ENCODE measurements at places on chromosomes 16 and 17.

GRCh38 chr16:73572135-73572828 lies 524.4 kb upstream of the ZFHX3 start:
- no peak for DNase-seq

DNA sequence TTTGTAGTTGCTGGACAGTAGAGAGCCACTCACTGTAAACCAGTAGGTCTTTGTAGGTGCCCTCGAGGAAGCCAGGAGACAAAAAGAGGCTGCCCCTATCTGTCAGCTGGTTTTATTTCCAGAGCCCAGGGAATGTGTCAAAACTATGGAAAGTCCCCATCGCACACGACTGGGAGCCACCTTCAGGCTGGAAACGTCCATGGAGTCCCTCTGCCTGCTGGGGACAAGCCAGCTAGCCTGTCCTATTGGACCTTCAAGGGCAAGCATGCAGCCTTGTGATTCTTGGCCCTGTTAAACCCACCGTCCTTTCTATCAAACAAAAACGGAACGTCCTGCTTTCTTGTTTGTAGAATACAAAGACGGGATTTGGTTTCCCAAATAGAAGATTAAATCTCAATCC lies 289.8 kb downstream of the SLC39A11 start:
- no peak for DNase-seq

DNA sequence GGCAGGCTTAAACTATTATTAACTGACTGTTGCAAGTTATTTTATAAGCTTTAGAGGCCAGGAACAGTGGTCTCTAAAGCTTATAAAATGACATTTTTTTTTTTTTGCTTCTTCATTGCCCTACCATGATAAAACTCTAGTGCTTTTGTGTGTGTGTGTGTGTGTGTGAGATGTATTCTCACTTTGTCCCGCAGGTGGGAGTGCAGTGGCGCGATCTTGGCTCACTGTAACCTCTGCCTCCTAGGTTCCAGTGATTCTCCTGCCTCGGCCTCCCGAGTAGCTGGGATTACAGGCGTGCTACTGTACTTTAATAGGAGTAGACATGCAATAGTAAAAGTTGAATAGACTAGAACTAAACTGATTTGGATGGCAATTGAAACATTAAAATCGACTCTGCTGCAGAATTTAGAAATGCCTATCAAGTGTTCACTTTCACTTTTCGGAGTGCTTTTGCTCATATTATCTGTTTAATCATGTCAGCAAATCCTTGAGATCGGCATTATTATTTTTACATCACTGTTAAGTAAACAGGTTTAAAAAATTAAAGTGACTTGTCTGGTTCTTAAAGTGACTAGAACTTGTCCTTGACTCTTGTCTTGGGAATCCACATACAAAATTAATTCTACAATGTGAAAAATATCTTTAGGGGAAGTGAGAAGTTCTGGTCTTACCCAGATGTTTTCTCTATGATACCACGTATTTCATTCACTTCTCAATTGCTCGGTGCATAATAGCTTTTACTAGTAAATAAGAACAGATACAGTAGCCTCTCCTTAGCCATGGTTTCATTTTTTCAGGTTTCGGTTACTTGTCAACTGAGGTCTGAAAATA lies 8.4 kb upstream of the PCTP start:
- DNase-seq = no peak

DNA sequence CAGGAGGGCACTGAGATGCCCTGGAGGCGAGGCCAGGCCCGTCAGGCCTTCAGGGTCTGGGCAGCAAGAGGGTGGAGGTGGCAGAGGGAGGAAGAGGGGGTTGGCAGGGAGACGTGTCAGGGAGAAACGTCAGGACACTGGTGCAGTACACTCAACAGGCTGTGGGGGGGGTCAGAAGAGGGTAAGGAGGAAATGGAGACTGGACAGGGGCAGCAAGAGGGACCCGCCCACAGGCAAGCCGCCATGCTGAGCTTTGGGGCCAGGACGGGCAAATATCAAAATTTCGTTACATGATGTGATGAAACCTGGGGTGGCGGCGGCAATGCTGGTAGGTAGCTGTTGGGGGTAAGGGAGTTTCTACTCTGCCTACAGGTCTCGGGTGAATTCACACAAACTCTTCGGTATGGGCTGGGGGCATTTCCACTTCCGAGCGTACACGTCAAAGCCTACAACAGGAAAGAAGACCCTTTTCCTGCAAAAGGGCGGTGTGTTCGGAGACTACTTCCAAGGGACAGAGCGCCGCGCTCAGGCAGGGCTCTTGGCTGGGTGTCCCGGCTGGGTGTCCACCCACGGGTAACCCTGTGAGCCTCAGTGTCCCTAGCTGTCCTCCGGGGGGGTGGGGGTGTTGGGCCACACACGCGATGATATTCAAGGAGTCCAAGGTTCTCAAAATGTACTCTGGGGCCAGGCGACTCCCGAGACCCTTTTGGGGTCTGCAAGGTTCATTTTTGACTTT lies 43.3 kb upstream of the ATP2A3 start:
- DNase-seq = no peak

- no peak for DNase-seq
These were observed 118.5 kb upstream of the ZNF267 start for GRCh38 chr16:31754998-31755615.

DNA sequence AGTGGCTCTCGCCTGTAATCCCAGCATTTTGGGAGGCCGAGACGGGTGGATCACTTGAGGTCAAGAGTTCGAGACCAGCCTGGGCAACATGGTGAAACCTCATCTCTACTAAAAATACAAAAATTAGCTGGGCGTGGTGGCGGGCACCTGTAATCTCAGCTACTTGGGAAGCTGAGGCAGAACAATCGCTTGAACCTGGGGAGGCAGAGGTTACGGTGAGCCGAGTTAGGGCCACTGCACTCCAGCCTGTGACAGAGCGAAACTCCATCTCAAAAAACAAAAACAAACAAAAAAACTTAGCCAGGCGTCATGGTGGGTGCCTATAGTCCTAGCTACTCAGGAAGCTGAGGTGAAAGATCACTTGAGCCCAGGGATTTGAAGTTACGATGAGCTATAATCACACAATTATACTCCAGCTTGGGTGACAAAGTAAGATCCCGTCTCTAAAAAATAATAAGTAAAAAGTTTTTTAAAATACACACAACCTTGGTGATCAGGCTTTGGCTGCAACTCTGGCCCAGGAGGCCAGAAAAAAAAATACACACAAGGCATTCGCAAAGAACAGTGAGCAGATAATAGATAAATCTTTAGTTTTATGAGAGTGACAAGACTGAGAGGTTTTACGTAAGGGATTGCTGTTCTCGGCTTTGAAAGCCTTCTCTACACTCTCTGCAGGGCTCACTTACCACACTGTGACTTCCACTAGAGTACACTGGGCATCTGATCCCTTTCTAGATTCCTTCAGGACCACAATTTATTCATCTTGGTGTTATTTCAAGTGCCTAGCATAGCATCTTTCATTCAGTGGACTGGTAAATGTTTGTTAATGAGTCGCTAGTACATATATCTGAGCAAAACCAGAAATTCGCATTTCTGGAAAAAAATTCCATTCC lies 5.9 kb downstream of the GSPT1 start:
- no peak for DNase-seq

DNA sequence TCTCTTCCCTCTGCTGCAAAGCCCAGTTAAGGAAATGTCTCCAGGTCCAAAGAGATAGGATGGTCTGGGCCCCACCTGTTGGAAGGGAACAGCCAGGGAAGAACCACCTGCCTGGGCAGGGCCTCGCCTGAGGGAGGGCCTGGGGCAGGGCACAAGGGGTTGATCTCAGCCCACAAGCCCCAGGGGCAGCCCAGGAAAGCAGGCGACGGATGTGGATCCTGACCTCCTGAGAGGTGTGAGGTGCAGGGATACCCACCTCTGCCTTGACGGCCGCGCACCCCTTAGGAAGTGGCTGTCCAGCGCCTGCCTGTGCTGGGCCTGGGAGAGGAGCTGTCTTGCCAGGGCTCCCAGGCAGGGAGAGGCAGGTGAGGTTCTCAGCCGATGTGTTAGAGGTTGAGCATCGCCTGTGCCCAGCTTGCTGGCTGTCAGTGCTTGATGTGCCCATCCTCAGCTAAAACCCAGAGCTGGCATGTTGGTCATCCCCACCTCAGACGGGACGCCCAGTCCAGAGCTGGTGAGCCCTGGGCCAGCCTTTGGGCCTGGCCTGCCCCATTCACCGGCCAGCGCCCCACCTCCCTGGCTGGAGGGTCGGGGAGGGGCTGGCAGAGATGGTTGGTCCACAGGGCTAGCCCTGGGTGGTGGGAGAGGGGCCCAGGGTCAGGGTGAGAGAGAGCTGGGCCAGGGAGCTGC lies 434 bp downstream of the CEMP1 start:
- no peak for DNase-seq

DNA sequence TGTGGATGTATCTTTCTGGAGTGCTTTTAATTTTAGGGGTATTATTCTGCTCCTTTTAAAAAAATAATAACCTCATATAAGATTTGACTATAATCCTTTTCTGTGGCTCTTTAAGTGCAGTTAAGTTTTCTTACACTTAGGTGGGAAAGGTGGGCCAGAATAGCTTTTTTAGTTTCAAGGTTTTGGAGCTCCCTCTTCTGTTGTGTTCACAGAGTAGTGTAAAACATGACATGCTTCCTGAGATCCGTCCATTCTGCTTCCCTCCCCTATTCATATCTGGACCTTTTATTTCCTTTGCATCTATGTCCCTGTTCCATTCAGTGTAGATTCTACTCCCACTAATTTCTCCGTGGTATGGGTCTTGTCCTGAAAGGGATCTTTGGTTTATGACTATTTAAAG lies 12.8 kb downstream of the LRRC36 start:
- DNase-seq = peak; percentile 23

DNA sequence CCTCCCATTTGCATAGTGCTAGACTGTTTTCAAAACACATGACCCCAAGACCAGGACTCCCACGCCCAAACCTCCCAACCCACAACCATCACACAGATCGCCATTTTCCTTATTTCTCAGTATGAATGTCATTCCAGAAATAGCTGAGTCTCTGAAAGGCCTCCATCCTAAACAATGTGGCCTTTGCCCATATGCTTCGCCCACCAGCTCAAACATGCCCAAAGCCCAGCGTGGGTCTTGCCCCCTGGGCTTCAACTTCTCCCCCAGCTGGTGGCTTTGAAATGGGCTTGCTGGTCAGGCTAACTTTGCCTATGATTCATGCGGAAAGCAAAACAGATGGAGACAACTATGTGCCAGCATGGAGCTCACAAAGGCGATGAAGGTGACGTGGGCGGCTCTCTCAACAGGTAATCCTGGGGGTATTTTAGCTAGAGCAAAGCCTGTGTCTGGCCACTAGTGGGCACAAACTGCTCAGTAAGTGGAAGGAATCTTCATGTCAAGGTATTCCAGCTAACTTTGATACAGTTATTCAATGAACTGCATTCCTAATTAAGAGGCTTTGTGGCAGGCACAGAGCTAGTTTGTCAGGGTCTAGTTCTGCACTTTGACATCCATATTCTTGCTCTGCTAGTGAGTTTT lies 17.1 kb downstream of the PMP22 start:
- no peak for DNase-seq

GRCh38 chr17:63695889-63696288 lies 4.0 kb downstream of the LIMD2 start:
- DNase-seq = no peak

GRCh38 chr17:1957037-1957436 lies 68.1 kb downstream of the RTN4RL1 start:
- DNase-seq = no peak

- DNase-seq = no peak
These were observed 1425.1 kb upstream of the CDH8 start for GRCh38 chr16:63461248-63461841.

DNA sequence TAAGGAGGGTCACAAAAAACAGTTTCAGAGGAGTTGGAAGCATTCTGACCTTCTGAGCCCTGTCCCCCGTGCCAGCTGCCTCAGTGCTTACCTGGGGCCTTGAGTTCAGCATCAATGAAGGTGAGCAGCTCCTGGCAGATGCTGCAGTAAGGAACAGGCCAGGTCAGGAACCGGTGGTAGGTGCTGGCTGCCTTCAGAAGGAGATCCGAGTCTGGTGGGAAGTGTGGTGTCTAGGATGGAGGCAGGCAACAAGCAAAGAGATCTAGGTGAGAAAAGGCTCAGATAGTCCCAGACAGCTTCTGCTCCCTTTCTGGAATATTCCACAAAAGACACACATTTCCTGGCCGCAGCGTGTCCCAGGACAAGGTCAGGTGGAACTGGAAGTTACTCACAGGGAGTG lies 37.2 kb upstream of the PIK3R6 start:
- DNase-seq = no peak

DNA sequence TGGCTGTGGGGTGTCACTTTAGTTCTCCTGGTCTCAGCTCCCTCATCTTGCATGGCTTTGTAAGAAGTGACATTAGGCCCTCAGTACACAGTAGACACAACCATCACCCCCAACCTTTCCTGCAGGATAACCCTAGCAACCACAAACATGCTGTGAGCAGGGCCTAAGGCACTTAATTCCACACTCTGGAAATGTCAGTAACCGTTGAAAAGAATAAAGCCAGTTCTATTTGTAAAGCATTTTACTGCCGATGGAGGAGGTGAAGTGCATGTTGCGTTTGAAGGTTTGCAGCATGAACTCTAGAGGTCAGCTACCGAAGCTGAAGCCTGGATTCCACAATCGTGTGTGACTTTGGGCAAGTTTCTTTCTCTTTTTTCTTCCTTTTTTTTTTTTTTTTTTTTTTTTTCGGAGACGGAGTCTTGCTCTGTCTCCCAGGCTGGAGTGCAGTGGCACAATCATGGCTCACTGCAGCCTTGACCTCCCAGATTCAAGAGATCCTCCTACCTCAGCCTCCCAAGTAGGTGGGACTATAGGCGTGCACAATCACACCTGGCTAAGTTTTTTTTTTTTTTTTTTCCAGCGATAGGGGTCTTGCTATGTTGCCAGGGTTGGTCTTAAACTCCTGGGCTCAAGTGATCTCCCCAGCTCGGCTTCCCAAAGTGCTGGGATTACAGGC lies 26.1 kb upstream of the TOB1 start:
- DNase-seq = no peak

GRCh38 chr17:81365148-81365600 lies 30.1 kb upstream of the BAHCC1 start:
- no peak for DNase-seq

- DNase-seq = peak; percentile 77
These were observed 44.0 kb downstream of the SREBF1 start for GRCh38 chr17:17792551-17793377.

- peak; percentile 11 for DNase-seq
These were observed 55.3 kb downstream of the ULK2 start for GRCh38 chr17:19812407-19812806.

DNA sequence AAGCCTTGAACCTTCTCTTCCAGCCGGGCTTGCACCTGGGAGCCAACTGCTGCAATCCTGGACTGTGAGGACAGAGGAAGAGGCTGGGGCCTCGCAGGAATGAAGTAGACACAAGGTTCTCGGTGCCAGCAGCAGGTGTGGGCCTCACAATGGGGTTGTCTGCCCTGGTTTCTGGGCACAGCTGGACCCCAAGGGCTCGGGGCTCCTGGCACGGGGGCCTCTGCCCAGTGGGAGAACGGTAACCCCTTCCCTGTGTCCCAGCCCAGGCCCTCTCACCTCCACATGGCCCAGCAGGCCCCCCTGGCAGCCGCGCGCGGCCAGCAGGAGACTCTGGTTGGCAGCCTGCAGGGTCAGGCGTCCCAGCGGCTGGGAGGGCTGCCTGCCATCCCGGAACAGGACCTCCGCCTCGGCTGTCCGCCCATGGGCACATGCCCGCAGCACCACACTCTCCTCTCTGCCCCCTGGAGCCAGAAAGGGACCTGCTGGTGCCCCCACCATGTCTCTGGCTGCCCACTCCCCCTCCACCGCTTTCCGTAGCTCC lies 46.9 kb downstream of the RMI2 start:
- no peak for DNase-seq
